ENCODE measurements at places on chromosomes 6 and 20.

GRCh38 chr20:7980332-7981046 is 39.1 kb downstream of the TMX4 start:
- peak; percentile 5 for DNase-seq

- DNase-seq: no peak
Measured at GRCh38 chr6:32742374-32742773, 1.2 kb downstream of the HLA-DQA2 start.

GRCh38 chr20:41570557-41570956 is 47.6 kb downstream of the CHD6 start:
- no peak for DNase-seq

DNA sequence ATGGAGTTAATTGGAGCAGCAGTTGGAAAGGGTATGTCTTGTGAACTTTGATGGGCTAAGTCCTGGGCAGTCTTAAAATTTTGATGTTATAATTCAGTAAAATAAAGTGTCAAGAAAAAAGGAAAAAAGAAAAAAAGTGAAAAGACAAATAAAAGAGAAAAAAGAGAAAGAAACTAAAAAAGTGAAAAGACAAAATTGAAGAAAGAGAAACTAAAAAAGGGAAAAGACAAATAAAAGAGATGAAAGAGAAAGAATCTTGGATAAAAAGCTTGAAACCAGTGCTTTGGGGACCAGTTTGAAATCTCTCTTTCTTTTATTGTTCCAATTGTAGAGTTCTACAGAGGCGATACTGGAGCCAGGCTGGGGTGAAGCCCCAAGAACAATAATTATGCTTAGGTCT is 12.0 kb upstream of the PGK2 start:
- DNase-seq: no peak

DNA sequence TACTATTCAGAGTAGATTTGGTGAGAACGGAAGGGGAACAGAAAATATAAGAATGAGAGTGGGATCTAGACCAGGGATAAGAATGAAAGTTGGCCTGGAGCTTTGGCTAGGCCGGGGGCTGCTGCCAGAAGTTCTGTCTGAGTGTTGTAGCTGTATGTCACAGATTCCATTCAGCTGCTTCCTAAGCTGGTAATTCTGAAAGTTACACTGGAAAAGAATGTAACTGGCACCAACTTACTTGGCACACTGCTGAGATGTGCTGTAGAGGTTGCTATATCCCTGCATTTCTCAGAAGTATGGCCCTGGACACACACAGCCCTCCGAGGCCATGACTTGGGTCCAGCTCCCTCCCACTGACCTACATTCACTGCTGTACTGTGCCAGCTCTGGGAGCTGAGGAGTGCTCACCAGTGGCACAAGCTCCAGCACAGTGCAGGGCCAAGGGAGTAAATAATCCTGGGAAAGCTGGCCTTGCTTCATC is 25.8 kb upstream of the TMEM217 start:
- DNase-seq: no peak

GRCh38 chr20:43363506-43363905 is 94.2 kb upstream of the SRSF6 start:
- no peak for DNase-seq

GRCh38 chr6:126118936-126119335 is 132.6 kb downstream of the TRMT11 start:
- DNase-seq: no peak

- no peak for DNase-seq
Measured at GRCh38 chr6:72936766-72937559, 288.3 kb downstream of the KHDC1L start.

DNA sequence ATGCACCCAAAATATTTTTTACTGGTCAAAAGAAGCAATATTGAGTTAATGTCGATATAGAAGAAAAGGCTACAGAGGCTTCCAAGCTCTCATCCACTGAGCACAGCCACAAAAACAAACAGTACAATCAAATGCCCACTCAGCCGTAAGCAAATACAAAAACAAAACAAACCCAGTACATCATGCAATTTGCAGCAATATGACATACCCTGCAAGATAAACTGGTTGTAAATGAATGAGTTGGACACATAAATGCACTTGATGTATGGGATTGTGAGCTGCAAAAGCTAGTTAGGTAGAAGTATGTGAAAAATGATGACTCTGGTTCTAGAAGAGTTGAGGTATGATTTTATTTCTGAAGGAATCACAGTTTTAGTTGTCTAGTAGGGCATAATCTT is 83.9 kb downstream of the SESN1 start:
- DNase-seq: no peak

DNA sequence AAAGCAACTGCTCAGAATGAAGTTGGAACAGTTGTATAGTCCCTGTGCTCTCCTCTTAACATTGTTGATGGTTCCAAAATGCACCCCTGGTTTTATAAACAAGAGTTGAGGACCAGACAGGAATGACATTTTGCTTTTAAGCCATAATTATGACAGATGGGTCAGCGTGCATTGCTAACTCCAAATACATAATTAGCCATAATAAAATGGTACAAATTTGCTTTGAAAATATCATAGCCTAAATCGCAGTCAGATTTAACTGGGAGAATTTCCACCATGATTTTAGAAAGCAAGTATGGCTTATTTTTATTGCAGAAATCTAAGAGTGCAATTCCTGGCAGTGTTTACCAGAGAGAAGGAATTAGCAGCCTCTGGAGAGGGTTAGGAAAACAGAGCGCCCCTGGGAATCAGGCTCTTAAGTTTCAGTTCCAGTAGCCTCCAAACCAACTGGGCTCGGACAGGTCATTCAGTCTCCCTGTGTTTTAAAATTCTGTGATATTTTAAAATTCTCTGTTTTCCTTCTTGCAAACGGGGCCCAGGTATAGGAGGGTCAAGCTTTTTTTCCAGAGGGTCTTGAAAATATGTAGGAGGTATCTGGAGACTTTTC is 302.3 kb downstream of the TBC1D7 start:
- no peak for DNase-seq

GRCh38 chr20:45874576-45874975 is 6.5 kb upstream of the ZSWIM1 start:
- no peak for DNase-seq

- peak; percentile 64 for DNase-seq
Measured at GRCh38 chr6:34791164-34791700, 651 bp upstream of the BLTP3A start.

GRCh38 chr6:75488033-75488432 is 5.6 kb downstream of the FILIP1 start:
- DNase-seq: no peak

DNA sequence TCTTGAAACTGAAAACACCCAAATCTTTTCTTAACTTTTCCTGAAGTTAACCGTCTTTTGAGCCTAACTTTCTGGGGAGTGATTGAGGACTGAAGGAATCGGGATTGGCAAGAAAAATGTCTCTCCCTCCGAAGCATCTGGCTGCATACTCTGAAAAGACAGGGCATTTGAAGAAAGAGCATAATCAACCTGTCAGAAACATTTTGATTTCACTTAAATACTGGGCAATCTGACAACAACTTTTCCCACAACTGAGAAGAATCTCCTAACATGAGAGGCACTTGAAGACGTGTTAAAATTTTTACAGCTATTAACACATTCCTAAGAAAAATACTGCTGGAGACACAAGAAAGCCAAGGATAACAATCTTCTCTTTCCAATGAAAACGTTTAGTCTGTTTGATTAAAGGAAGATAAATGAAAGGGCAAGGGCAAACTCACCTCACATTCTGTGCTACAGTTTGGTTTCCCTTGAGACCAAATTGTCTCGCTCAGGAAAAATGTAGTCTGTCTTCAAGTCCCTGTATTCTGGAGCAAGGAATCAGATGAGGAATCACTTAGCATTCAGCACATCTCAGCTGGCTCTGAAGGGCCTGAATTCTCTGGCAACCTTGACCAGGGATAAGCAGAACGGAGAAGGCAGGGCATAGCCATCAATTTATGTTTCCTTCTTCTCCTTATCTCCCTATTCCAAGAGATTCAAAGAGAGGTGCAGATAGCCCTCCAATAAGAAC is 76.1 kb downstream of the TBX18 start:
- DNase-seq: no peak

GRCh38 chr6:39426073-39426456 is 103.6 kb upstream of the KCNK16 start:
- no peak for DNase-seq

GRCh38 chr20:20820785-20821483 is 108.5 kb upstream of the RALGAPA2 start:
- no peak for DNase-seq

- no peak for DNase-seq
Measured at GRCh38 chr6:107707346-107708275, 116.5 kb downstream of the SCML4 start.

DNA sequence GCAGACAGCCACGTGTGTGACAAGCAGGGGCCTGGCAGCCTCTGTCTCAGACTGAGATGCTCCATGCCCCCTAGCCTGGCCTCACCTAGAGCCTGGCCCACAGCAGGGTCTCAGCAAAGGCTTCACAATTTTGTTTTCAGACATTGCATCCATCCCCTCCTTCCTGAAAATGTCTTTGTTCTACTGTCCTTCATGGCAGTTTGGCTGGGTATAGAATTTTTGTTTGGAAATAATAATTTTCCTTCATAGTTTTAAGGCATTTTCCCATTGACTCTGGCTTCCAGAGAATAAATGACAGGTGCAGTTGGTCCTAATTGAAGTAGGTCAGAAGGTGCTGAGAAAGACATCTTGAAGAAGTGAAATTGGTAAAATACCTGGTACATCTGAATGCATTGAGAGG is 216.2 kb downstream of the EYA2 start:
- no peak for DNase-seq

GRCh38 chr6:161212902-161213301 is 61.0 kb downstream of the AGPAT4 start:
- DNase-seq: no peak

DNA sequence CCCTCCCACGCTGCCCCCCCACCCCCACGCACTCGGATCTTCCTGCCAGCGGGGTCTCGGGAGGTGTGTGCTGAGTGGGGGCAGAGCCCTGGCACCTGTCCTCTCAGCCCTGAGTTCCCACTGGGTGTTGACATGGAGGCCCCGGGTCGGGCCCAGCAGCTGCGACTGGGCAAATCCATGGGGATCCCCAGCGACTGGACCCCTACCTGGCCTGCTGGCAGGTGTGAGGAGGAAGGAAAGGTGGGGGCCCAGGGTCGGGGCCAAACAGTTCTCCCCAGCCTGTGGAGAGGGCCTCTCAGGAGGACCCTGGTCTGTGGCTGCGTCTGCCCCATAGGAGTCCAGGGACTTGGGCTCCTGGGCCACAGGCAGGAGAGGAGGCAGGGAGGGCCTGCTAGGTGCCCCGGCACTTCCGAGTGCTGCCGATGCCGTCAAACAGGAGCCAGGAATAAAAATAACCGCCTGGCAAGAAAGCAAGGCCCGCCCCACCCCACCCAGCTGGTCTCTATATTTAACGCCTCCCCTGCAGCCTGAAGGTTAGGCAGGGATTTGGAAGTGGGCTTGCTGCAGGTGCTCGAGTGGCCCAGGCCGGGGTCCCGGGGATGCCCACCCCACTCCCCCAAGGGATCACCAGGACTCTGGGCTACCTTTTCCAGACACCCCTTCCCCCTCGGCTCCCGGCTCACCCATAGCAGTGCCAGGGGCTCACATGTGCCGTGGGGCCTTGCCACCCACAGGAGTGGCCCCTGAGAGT is 1.4 kb upstream of the EEF1A2 start:
- DNase-seq: no peak

GRCh38 chr20:2873747-2874041 is 413 bp downstream of the PTPRA start:
- peak; percentile 71 for DNase-seq

GRCh38 chr20:39943336-39943735 is 745.7 kb downstream of the MAFB start:
- no peak for DNase-seq

DNA sequence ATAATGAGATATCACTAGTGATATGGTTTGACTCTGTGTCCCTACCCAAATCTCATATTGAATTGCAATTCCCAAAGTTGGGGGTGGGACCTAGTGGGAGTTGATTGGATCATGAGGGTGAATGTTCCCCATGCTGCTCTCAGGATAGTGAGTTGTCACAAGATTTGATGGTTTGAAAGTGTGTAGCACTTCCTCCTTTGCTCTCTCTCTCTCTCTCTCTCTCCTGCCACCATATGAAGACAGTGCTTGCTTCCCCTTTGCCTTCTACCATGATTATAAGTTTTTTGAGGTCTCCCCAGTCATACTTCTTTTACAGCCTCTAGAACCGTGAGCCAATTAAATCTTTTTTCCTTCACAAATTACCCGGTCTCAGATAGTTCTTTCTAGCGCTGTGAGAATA is 1002.0 kb upstream of the ADGRB3 start:
- no peak for DNase-seq

GRCh38 chr6:157673596-157673995 is 149.4 kb upstream of the SNX9 start:
- DNase-seq: no peak

DNA sequence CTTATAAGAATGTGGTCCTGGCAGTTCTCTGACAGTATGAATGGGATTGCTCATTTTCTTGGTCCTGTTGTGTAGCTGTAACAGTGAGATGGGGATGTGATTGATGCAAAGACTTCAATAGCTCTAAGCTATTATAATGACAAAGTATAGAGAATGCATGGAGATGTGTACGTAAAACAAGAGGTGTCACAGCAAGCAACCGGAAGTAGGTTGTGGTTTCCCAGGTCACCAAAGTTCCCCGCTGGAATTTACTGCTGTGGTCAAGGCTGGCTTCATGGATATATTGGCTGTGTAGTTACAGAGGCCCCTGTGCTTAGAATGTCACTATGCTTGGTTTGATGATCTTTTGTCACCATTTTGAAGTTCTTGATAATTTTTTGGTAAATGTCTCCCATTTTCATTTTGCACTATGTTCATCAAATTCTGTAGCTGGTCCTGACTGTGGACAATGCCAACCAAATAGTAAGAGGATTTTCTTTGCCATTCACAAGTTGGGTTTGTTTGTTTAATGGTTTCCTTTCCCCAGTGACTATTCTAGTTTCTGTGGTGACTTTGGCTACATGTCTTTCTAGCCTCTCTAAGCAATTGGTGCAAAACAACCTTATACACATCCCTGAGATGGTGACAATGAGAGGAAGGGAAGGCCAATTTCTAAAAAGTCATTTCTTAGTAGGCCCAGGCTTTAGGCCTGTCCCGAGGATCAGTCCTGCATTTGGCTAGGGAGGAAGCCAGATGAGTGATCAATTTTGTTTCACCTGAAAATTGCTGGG is 10.5 kb downstream of the DNAH8 start:
- DNase-seq: no peak

DNA sequence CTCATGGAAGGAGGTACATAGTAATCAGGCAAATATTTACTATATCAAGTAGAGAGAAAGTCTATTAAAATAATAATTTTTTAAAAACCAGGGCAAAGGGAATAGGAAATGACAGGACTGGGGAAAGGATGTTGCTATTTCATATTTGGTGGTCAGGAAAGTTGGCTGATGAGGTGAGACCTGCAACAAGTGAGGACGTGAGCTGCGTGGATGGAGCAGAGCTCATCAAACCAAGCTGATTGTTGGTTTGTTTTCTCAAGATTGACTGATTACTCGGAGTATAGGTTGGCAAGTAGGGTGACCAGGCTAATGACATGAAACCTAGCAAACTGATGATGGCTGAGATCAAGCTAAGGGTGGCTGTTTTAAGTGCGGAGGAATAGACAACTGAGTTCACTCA is 6.0 kb downstream of the GJA1 start:
- no peak for DNase-seq

DNA sequence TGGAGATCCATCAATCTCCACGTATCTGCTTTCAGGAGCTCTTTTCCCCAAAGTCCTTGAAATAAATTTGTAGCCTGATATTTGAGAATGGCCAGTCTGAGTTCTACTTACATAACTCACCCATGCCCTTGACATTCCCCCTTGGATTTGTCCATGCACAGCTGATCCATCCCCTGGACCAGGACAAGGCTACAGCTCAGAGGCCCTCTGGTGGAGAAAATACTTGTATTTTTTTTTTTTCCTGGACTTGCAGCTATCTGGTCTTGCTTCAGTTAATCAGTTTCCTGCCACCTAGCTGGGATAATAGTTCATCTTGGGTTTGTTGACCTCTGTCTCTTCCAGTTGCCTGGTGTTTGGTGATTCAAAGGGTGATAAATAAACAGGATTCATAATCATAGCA is 467.6 kb downstream of the DHX35 start:
- DNase-seq: no peak
